ENCODE measurements at places on chromosomes 12 and 14.

DNA sequence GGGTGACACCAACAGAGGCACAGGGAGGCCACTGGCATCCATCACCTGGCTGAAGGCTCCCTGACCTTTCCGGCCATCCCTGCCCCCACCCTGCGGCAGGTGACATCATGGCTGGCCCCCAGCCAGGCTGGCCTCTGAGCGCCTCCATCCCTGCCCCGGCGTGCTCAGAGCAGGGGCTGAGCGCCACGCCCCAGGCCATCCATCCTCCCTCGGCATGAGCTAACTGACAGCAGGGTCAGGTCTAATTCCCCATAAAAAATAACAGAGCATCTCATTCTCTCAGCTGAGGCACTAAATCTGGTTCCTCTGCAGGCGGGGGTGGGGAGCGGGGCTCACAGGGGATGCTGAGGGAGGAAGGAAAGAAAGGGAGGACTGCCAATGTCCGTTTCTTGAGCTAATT is 50.7 kb downstream of the PRIMA1 start:
- DNase-seq, result no peak

GRCh38 chr12:131260954-131261353 is 307.2 kb downstream of the ADGRD1 start:
- no peak for DNase-seq

GRCh38 chr14:70807898-70808415 is 1.4 kb downstream of the MAP3K9 start:
- DNase-seq, result peak; percentile 79

- DNase-seq, result peak; percentile 58
Observed at GRCh38 chr12:55729819-55730818, 1.3 kb upstream of the CD63 start.

- no peak for DNase-seq
Observed at GRCh38 chr14:78498062-78498595, 328.0 kb downstream of the NRXN3 start.

- DNase-seq, result no peak
Observed at GRCh38 chr14:64187331-64187730, 106.8 kb downstream of the ESR2 start.
